CD4-positive, alpha-beta T cell treated with Interleukin-10 for 1 hour (primary cell): ENCODE measurements at places on chromosomes 4 and X.

- DNase-seq: no peak
Measured at GRCh38 chr4:15777697-15778288, 335 bp upstream of the CD38 start.

- no peak for DNase-seq
Measured at GRCh38 chr4:105154576-105154975, 7.9 kb downstream of the TET2 start.

DNA sequence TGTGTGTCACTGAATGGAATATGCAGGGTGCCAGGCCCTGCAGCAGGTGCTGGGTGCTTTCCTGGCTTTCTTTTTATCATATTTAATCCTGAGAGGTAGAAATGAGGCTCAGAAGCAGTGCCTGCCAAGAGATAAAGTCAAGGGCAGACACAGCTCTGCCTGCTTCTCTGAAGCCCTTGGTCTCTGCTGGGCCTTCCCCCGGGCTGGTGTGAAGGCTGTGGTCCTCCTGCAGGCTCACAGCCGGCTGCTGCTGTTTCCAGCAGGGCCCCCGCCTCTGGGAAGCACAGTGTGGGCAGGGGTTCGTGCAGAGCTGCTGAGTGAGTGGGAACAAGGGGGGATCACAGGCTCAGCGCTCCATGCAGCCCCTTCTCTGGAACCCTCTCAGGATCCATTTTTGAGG lies 49.6 kb downstream of the TBC1D14 start:
- no peak for DNase-seq

DNA sequence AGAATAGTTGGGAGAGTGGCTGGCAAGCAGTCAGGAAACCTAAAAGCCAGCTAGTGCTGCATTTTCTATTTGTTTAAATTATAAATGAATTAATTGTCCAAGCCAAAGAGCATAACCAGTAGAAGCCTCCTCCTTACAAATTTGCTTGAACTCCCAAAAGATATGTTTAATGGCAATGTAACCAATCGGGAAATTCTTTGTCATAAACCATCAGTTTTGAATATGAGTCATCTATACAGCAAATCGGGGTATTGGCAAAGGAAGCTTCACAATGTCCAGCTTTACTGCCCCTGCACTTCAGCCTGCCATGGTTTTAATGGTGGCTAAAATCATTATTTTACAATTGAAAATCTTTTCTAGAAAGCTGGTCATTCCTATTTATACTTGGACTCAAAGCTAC lies 216.6 kb downstream of the SHROOM3 start:
- DNase-seq: no peak

GRCh38 chrX:13923845-13924244 lies 105.8 kb downstream of the GEMIN8 start:
- DNase-seq: no peak

GRCh38 chr4:126957987-126958386 lies 674.8 kb upstream of the INTU start:
- no peak for DNase-seq

DNA sequence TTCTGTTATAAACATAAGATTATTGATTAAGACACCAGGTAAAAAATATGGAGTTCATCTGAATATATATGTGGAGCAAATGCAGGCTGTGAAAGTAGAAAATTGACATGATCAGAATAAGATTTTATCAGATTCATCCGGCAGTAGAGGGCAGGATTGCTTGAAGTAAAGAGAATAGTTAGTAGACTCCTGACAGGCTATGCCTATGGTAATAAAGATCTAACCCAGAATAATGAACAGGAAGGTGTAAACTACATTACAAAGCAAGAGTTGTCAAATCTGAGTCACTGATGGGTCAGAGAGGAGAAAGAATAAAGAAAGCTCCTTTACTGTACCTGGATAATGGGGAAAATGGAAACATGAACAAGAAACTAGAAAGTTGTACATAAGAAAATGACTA lies 20.8 kb upstream of the TMEM184C start:
- no peak for DNase-seq

- no peak for DNase-seq
Measured at GRCh38 chrX:72340041-72340440, 34.3 kb upstream of the CITED1 start.

- no peak for DNase-seq
Measured at GRCh38 chrX:133926099-133926498, 59.3 kb downstream of the GPC3 start.

DNA sequence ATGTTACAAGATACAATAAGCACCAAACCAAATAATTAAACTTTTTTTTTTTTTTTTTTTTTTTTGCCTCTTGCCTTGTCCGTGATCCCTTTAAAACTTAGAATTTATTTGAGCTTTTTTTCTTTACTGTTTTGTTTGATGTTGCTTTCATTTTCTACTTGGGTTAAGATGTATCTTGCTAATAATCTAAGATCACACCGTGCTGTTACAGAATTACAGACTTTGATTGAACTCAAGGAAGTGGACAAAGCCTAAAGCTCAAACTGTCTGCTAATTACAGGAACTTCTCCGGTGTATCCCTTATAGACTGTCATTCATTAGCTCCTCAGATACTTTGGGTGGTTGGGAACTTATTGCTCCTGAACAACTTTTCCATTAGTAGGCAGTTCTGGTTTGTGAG lies 26.5 kb downstream of the STIM2 start:
- DNase-seq: peak; percentile 50

DNA sequence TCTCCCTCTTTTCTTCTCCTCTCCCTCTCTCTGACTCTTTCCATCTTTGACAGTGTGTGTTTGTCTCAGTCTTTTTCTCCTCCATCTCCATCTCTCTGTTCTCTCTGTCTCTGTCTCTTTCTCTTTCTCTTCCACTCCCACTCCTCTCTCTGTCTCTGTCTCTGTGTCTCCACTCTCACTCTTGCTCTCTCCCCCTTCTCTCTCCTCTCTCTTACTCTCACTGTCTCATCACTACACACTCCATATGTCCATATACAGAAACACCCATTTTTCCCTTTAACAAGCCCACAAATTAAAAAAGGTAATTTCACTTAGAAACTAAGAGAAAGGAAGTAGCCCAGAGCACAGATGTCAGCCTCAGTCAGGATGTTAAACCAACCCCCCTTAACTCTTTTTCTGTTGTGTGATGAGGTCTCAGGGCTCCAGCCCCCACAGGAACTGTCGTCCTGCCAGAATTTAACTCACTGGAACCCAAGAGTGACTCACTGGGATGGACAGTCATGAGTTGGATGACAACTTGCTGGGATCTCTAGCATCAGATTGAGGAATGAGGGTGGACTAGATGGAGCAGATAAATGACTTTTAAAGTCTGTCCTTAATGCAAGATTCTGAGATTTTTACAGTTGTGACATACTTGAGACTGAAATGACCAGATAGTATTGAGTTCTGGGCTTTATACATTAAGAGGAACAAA lies 27.5 kb downstream of the OTUD6A start:
- no peak for DNase-seq

- no peak for DNase-seq
Measured at GRCh38 chr4:74006009-74006476, 7.6 kb upstream of the CXCL5 start.

DNA sequence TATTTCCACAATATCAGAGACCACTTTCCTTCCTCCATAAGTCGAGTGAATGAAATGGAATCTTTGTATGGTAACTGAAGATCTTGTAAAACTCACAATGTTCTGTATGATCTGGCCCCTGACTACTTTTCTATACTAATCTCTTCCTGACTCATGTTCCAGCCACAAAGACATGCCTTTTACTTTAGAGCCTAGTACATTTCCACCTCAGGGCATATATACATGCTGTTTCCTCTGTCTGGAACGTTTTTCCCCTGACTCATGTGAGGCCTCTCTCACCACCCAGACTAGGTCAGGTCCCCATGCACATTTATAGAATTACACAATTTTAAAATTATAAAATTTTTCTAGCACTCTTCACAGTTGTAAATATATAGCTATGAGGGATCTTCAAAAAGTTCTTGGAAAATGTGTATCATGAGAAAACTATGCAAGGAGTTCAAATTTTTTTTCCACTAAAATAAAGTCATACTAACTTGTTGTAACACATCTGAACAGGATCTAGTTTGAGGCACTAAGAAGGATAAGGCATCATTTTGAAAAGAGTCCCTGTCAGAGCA lies 208.8 kb downstream of the SH2D1A start:
- no peak for DNase-seq

DNA sequence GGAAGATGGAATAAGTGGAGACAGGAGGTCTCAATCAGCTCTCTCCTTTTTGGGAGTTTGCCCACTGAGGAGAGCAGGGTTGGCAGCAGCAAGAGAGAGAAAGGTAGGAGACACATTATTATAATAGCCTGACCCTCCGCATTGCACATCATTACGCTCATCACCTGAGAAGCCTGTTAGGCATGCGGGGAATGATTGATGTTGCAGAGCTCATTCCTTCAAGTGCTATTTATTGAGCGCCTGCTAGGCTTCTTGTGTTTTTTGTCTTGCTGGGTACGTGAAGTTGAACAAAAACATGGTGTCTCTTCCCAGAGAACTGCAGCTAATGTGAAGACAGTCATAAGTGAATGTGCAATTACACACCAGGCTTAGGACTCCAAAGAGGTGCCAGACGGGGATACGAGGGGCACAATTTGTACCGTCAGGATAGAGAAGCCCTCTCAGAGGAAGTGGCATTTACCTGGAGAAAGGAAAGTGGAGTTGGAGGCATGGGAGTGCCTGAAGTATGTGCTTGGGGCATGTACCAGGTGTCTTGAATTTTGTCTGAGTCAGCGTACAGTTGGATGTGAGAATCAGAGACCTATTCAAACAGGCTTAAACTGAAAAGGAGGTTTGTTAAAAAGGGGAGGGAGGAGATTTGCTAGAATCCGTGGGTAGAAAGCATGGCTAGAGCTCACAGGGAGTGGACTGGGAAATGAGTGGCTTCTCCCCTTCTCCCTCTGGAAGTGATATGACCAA lies 90.2 kb upstream of the SOD3 start:
- DNase-seq: no peak

DNA sequence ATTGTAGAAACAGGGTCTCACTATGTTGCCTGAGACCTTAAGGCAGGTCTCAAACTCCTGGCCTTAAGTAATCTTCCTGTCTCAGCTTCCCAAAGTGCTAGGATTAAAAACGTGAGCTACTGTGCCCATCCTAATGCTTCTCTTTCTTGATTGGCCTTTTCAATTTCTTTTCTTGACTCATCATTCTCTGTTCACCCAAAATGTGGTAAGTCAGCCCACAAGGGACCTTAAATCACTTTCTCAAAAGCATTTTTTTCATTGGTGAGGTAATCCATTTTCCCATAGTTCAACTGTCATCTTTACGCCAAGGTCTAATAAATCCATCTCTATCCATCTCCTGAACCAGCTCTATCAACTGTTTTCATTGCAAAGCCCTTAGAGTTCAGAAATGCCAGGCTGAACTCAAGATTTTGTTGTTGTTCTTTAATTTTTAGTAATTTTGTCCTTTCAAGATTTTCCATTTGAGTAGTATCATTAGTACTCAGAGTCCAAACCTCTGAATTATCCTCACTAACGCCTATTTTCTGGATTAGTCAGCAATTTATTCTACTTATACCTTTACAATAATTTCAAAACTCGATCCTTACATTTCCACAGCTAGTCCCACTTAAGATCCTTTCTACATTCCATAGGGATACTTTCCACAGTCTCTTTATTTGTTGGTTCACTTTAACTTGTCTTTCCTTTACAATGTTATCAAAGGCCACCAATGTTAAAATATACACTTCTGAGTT lies 528.6 kb downstream of the IL15 start:
- DNase-seq: no peak

GRCh38 chr4:105971036-105971435 lies 75.8 kb downstream of the NPNT start:
- DNase-seq: no peak

- DNase-seq: no peak
Measured at GRCh38 chr4:6761649-6762615, 20.6 kb upstream of the KIAA0232 start.

DNA sequence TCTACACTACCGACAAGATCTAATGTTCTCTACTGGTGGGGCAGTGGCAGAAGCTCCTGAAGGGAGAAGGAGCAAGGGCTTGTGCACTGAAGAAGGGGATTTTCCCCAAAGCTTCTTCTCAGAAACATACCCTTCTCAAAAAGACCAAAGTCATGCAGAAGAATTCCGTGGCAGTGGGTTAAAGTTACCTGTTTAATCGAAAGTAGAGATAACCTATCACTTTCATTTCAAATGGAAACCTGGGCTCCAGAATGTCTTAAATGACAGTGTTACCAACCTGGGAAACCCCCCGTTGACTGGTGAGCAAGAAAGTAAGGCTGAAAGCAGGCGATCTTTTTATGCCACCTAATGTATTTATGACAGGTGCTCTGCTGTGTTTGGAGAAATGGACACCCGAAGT lies 92.5 kb upstream of the TEX13D start:
- peak; percentile 56 for DNase-seq

GRCh38 chrX:130691576-130691975 lies 211.4 kb downstream of the ENOX2 start:
- no peak for DNase-seq

DNA sequence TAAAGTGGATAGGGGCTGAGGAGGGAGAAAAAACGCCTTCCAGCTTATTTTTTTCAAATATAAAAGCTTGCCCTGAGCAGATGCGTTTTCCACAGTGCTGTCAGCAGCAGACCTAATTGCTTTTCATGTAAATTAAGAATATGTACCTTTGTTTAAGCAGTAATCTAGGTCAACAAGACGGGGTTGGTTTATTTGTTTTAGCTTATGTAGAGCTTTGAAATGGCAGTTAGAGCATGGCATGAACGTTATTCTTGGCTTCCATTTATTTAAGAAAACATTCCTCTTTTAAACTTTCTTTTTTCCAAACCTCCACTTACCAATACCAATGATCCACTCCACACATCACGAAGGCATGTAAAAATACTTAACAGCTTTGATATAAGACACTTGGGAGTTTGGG lies 220.3 kb upstream of the TENM3 start:
- no peak for DNase-seq

- no peak for DNase-seq
Measured at GRCh38 chrX:115901241-115901640, 269.3 kb upstream of the AGTR2 start.

- peak; percentile 45 for DNase-seq
Measured at GRCh38 chr4:147984065-147984777, 252.3 kb downstream of the ARHGAP10 start.

DNA sequence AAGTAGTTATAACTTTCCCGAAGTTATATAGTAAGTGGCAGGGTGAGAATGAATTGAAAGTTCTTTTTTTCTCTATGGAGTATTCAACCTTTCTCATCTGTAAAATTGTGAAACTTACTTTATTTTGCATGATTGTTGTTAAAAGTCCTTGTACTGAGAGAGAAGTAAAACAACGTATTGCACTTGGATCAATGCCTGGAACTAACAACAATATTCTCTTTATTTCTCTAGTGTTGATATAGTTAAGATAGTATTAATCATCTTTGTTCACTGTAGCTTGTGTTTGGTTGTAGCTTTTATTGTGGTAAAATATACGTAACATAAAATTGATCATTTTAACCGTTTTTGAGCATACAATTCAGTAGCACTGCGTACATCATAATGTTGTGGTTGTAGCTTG lies 48.7 kb downstream of the STIM2 start:
- DNase-seq: no peak
